ENCODE measurements at places on chromosomes 7 and 10.

- DNase-seq: no peak
These were observed 2.3 kb downstream of the KNDC1 start for GRCh38 chr10:133162178-133162909.

DNA sequence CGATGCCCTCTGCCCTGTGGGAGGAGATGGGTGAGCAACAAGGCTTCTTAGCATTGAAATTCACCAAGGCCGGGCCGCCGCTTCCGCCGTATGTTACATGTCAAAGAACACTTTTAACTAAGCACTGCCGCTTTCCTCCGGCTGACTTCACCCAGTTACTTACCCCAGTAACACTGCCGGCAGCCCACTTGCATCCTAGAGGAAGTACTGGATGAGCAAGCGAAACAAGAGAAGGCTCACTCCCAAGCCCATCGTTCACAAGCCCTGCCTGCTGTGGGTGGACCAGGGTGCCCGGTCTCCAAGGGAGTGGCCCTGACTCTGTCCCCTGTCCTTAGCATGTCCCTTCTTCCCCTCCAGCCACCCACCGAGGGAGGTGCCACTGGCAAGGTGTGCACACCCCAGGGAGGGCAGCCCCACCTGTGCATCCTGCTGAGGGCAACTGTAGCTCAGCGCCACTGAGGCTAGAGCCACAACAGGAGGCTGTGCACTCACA lies 73.1 kb upstream of the EBF3 start:
- no peak for DNase-seq

DNA sequence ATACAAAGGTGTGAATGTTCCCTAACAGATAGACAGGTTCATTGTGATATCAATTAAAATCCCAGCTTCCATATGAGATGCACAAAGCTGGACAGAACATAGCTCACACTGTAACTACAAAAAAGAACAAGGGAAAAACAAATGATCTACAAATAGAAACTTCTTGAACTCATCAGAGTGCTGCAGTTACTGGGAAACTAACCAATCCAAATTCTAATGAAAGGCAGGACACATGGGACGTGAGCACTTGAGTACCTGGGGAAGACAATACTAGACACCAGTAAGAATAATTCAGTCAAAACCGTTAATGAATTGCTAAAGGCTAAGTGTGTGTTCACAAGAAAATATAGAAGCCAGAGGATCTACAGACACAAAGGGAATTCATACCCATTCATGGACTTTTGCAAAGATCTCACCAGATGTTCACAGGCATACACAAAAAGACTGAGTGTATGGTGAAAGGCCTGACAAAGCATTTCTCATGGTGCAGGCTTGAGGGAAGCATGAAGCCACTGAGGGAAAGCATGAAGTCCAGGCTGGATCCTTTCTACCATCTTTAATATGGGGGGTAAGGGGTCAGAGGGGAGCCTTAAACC lies 7.8 kb upstream of the GPR22 start:
- DNase-seq: no peak

DNA sequence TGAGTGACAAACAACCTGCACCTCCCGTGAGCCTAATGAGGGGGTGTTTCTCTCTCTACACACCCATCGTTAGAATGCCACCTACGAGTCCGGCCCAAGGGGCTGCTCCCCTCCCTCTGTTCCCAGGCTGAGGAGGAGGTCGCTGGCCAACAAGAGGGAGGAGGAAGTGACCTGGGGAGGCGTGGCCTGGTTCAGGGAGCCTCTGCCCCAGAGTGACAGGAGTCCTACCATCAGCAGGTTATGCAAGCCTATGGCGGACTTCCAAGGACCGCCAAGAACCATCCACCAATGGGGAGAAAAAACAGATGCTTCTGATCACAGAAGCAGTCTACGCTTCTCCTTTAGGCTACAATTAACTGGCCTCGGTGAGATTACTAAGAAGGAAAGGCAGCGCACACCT lies 12.3 kb upstream of the EGFR start:
- DNase-seq: no peak

- DNase-seq: no peak
These were observed 5.0 kb downstream of the TPK1 start for GRCh38 chr7:144830811-144831210.

GRCh38 chr7:47385536-47386125 lies 196.3 kb downstream of the TNS3 start:
- no peak for DNase-seq

DNA sequence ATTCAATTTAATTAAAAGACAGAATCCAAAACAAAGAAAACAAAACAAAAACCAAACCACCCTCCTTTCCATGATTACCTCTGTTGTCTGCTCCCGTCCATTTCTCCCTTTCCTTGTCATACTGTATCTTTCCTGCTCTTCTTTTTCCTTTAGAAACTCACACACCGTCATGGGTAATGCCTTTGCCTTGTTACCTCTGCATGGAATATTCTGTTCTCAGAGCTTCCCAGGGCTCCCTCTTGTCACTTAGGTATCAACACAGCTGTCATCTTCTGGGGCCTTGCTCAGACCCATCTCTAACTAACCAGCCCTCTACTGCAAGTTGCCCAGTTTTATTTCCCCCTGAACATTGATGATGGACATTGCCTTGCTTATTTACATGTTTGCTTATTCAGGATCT lies 30.2 kb upstream of the GIMAP8 start:
- DNase-seq: no peak

DNA sequence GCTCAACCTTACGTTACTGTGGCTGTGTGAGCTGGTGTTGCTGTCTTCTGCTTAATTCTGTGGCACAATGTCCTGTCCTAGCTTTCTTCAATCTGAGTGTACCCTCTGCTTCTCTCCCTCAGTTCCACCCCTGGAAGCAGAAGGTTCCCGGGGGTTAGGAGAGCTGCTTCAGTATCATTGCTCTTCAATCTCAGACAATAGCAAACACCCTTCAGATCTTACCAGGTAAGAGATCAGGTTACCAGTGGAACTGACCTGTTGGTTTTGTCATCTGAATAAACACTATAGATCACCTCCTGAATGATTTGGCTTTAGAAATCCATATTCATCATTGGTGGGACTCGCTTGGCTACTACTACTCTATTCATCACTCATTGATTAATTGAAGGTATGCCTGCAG lies 48.4 kb downstream of the DNAJB9 start:
- no peak for DNase-seq

- DNase-seq: no peak
These were observed 91.7 kb downstream of the GPR26 start for GRCh38 chr10:123757853-123758252.

GRCh38 chr10:119131512-119132240 lies 27.8 kb downstream of the DENND10 start:
- no peak for DNase-seq

- DNase-seq: no peak
These were observed 7.6 kb downstream of the STARD3NL start for GRCh38 chr7:38185395-38186307.

GRCh38 chr10:74189999-74190421 lies 39.0 kb downstream of the ADK start:
- DNase-seq: no peak

GRCh38 chr7:135792866-135793265 lies 44.3 kb upstream of the FAM180A start:
- no peak for DNase-seq
